ENCODE measurements at places on chromosomes 4 and X. TPM values are rescaled to one million over a fixed set of nuclear protein-coding genes. Genes with fewer than 3 reads are reported as not detected.

Gene GPAT3
- total RNA-seq, result 0.07 TPM

Gene GASK1B
- total RNA-seq, result 37.6 TPM

Gene EDA2R
- 4.2 TPM for total RNA-seq

Gene ERCC6L
- total RNA-seq, result 0.87 TPM

Gene STATH
- not detected for total RNA-seq

Gene HGFAC
- total RNA-seq, result 0.28 TPM

Gene PABPC1L2B
- total RNA-seq, result not detected

Gene PDHA2
- not detected for total RNA-seq

Gene GC
- not detected for total RNA-seq

Gene MGARP
- total RNA-seq, result 3.4 TPM

Gene ACSL1
- 40.9 TPM for total RNA-seq

Gene POF1B
- total RNA-seq, result not detected

Gene ZDHHC15
- 0.15 TPM for total RNA-seq

Gene MAOB
- 3.2 TPM for total RNA-seq

Gene OR13H1
- total RNA-seq, result not detected

Gene ZRSR2
- total RNA-seq, result 12.2 TPM

Gene PLK4
- total RNA-seq, result 3.1 TPM

Gene CXCL11
- total RNA-seq, result not detected

Gene FAM47A
- total RNA-seq, result not detected

Gene SLC25A14
- total RNA-seq, result 12.9 TPM

Gene CFAP99
- not detected for total RNA-seq

Gene SLC2A9
- total RNA-seq, result 0.72 TPM

Gene FAM3A
- total RNA-seq, result 35.7 TPM

Gene STS
- total RNA-seq, result 12.1 TPM

Gene EPGN
- 1.1 TPM for total RNA-seq

Gene FGF13
- total RNA-seq, result not detected

Gene SRD5A3
- total RNA-seq, result 29.0 TPM

Gene CXCL3
- total RNA-seq, result 0.20 TPM

Gene DCAF4L1
- 0.24 TPM for total RNA-seq

Gene DDX53
- not detected for total RNA-seq

Gene CCDC149
- 21.4 TPM for total RNA-seq

Gene RP2
- 18.6 TPM for total RNA-seq

Gene ATP2B3
- 0.37 TPM for total RNA-seq

Gene BTK
- not detected for total RNA-seq

Gene TMPRSS11F
- not detected for total RNA-seq

Gene CETN2
- total RNA-seq, result 42.3 TPM

Gene TBX22
- total RNA-seq, result not detected

Gene TRIM75
- total RNA-seq, result not detected

Gene BMP3
- total RNA-seq, result not detected

Gene VSIG1
- total RNA-seq, result not detected

Gene LGI2
- 0.36 TPM for total RNA-seq

Gene SYTL4
- total RNA-seq, result 5.9 TPM

Gene HTATSF1
- 39.3 TPM for total RNA-seq

Gene EVC
- 40.0 TPM for total RNA-seq

Gene MBNL3
- 3.8 TPM for total RNA-seq

Gene ATOH1
- not detected for total RNA-seq

Gene CSN1S1
- total RNA-seq, result not detected

Gene MAGEA12
- total RNA-seq, result not detected

Gene GALNTL6
- not detected for total RNA-seq

Gene CXCL13
- not detected for total RNA-seq

Gene GAB3
- 2.0 TPM for total RNA-seq

Gene FAM9C
- not detected for total RNA-seq

Gene NALF2
- total RNA-seq, result not detected

Gene PNMA5
- not detected for total RNA-seq

Data from chondrocyte (in vitro differentiated cells).